ENCODE measurements at places on chromosomes 13 and 19.

GRCh38 chr19:3603121-3603811 lies 3.4 kb downstream of the TBXA2R start:
- DNase-seq = no peak

DNA sequence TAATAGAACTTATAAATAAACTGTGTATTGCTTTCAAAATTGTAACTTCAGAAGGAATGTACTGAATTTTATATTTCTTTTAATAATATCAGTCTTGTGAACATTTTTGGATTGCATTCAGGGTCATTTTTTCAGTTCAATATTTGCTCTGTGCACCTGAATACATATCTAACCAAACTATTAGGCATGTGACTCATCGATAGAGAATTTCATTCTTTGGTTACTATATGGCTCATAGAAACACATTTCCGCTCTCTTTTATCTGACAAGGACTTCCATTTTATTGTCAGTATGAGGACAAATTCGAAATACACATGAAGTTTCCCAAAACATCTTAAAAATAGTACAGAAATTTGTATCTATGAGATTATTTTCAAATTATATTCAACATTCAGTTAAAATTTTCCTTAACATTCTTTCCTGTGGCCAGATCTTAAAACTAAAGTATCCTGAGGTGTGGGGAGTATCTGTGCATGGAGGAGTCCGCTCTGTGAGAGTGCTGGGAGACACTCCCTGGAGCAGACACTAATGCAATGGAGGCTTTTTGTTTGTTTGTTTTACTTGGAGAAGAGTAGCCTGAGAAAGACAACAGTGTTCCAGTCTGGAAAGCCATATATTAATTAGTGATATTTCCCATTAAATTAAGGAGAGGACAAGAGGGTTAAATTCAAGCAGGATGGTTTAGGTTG lies 483.6 kb downstream of the PCDH20 start:
- no peak for DNase-seq

GRCh38 chr13:37364956-37365355 lies 233.6 kb downstream of the POSTN start:
- no peak for DNase-seq

GRCh38 chr13:75618308-75618707 lies 17.8 kb upstream of the LMO7 start:
- no peak for DNase-seq

DNA sequence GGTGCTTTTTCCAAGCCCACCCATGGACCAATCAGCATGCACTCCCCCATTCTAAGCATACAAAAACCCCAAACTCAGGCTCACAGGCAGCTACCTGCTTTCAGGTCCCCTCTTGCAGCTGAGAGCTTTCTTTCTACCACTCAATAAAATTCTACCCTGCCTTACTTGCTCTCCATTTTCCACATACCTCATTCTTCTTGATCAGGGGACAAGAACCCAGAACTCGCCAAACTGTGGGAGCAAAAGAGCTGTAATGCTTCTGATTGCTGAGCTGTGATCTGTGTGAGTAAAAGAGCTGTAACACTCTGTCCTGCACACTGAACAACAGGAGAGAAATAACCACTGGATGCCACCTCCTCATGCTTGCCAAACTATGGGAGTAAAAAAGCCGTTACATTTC lies 972.1 kb downstream of the SLITRK5 start:
- no peak for DNase-seq

Measured in H1 (cell line).